Stimulated activated CD4-positive, alpha-beta T cell treated with anti-CD3 and anti-CD28 coated beads, Interleukin-1b, Interleukin-23, amount 100 ng/mL, for 1 hour (primary cell): ENCODE measurements at places on chromosomes 12 and 14.

- DNase-seq: no peak
Measured at GRCh38 chr12:124130691-124131591, 157.9 kb downstream of the ZNF664 start.

DNA sequence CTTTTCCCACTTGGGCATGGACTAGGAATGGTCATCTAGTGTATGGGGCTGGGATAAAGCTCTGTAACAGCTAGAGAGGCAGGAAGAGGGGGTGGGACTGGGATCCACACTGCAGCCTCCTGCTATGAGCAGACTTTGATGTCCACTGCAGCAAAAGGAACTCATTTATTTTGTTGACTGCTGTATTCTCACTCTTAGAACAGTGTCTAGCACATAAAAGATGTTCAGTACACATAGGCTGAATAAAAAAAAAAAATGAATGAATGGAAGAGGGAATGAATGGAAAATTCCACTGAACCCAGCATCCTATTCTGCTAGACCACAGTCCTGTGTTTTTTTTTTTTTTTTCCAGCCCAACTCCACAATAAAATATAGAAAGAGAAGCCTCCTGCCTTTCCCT is 106.2 kb upstream of the NOS1 start:
- DNase-seq: no peak

DNA sequence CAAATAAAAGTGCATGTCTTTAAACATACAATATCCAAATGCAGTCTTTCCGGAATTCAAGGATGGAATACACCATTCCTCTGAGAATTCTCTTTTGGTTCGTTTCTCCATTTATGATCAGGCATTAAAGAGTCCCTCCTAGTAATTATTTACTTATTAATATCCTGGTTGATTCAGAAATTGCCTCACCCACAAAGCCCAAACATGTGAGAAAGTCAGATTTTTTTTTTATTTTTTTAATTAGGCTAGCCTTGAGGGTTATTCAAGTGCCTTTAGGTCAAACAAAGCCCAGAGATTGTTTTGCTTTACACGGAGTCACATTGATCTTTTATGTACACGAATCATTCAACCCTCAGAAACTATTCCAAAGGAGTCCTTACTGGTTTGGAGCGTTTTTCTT is 6.4 kb upstream of the TSPAN8 start:
- no peak for DNase-seq

DNA sequence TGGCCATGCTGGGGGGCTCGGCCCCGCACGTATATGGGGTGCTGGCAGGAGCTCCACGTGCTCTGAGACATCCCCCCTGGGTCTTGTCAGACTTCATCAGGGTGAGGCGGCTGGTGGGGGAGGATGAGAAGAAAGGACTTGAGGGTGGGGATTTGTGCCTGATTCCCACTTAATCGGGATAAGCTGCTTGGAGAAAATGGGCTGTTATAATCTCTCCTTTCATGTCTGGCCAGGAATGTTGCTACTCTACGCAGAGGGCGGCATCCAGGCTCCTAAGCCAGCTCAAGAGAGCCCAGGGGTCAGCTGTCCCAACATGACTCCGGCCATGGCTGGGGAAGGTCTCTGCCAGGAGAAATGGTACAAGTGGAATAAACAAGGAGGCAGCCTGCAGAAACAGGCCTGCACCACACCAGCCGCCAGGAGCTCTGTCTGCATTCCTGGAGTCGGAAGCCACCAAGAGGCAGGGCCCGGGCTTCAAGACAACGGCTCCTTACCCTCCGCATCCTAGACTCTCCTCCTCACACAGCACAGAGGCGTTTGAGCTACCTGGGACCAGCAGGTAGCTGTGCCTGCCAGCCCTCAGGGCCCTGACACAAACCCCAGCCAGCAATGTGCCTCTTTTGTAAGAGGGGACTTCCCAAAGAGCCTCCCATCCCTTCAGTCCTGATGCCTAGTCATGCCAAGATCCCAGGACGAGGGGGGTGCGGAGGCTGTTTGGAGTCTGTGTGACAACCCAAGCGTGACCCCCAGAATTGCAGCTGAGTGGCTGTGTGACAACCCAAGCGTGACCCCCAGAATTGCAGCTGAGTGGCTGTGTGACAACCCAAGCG is 195.8 kb upstream of the DIO3 start:
- no peak for DNase-seq

DNA sequence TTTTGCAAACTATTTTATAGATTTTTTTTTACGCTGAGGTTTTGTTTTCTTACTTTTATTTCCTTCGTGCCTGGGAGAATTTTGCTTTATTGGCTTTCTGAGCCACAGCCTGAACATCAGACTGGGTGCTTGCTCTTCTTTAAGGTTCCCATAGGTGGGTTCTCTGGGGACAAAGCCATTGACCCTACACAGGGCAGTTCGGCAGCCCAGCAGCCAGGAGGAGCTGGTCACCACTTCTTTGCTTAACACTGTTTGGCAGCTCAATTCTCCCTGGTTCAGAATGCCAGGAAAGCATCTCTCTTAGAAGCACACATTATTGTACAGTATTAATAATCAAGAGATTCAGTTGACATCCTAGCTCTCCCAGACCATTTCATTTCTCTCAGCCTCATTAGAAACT is 140.8 kb upstream of the NEDD1 start:
- DNase-seq: no peak

DNA sequence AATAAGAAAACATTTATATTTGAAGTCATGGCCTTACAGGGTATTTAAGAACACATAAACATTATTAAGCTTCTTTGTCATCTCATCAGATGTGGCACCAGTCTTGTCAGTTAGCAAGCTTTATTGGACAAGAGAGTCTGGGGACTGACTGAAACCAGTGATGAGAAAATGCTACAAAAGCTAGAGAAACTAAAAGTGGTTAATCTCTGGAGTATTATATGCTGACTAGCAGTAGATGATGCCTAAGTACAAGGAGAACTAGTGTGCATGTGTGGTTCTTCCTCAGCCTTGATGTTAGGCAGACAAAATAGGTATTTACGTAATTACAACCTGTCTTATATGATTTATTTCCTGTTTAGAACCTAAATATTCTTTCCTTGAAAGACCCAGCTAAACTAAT is 176.5 kb downstream of the CPNE8 start:
- no peak for DNase-seq

GRCh38 chr14:55747186-55747585 is 167.2 kb downstream of the KTN1 start:
- no peak for DNase-seq

DNA sequence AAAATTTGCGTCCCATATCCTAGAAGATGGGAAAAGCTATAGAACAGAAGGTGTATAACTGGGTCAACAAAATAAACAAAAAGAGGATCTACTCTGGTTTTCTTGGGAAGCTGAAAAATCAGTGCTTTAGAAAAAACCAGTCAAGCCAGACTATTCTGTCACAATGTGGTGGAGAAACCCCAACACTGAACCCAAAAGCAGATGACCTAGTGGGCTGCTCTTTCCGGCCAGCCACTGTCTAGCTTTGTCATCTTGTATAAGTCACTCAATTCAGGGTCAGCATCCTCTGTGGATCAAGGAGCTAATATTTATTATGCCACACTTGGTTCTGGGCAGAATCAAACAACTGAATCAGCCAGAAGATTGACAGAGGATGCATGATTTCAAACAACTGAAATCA is 26.6 kb upstream of the TMCC3 start:
- DNase-seq: no peak

GRCh38 chr12:46774322-46774633 is 51.5 kb downstream of the SLC38A4 start:
- no peak for DNase-seq

GRCh38 chr14:24071144-24071697 is at the start of gene CPNE6:
CPNE6 (plus strand) TSS chr14:24071562; CDS start chr14:24072937, 1,375 bp downstream.
- DNase-seq: no peak

GRCh38 chr14:23355871-23356435 is 3.3 kb upstream of the SLC22A17 start:
- DNase-seq: no peak

- no peak for DNase-seq
Measured at GRCh38 chr12:13304924-13305323, 108.4 kb downstream of the EMP1 start.

- no peak for DNase-seq
Measured at GRCh38 chr12:1777798-1778197, 42.6 kb upstream of the LRTM2 start.

- DNase-seq: no peak
Measured at GRCh38 chr14:53840444-53840843, 116.2 kb downstream of the BMP4 start.
